Psoas muscle (tissue), 8 donors: ENCODE measurements at places on chromosomes 2 and 18. TPM values are rescaled to one million over a fixed set of nuclear protein-coding genes. Genes with fewer than 3 reads are reported as not detected.

DNA sequence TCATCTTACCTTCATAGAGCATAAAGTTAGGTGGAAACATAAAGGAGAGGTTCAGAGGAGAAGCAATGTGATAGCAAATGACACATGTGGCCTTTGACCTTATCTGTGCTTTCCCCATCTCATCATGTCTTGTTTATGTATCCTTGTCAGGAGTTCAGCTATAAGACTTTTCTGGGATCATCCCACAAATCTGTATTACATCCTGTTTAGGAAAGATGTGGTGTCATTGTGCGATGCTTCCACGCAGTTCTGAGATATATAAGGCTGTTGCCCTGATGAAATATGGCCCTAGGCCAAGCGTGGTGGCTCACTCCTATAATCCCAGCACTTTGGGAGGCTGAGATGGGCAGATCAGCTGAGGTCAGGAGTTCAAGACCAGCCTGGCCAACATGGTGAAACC, 15.5 kb upstream of the MGAT5 start:
- DNase-seq = no peak

The NT5DC4 gene
- not detected for total RNA-seq

The SLC40A1 gene
- 65.7 TPM for total RNA-seq

The ALKAL2 gene
- not detected for total RNA-seq

- DNase-seq = no peak
Observed at GRCh38 chr18:49694402-49694801, 118.9 kb downstream of the ACAA2 start.

DNA sequence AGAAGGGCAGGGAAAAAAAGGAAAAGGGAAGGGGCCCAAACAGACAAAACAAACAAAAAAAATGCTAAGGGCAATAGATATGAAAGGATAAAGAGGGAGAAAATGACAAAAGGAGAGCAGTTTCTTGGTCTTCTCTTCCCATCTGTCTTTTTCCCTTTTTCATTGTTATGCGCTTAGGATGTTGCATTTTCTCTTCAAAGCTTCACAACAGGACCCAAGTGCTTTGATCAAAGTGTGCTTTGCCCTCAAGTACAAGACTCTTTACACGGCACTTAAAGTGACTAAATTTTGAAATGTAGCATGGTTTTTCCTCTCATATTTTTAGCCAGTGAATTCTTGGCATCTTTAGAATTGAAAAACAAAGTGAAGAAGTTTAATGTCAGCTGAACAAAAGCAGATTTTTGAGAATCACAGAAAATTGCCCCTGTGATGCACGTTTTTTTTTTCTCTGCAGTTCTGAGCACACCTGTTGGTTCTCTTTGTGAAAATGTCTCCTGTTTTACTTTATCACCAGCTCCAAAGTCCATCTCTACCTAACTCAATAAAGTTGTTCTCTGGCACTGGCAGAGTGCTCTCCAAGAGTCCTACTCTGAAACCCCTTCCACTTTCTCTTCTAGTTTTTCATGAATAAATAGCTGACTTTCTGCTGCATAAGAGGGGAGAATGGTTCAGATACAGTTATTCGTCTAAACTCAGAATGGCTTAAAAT, 126.6 kb downstream of the KCNH7 start:
- no peak for DNase-seq

The IFIH1 gene
- 3.6 TPM for total RNA-seq

DNA sequence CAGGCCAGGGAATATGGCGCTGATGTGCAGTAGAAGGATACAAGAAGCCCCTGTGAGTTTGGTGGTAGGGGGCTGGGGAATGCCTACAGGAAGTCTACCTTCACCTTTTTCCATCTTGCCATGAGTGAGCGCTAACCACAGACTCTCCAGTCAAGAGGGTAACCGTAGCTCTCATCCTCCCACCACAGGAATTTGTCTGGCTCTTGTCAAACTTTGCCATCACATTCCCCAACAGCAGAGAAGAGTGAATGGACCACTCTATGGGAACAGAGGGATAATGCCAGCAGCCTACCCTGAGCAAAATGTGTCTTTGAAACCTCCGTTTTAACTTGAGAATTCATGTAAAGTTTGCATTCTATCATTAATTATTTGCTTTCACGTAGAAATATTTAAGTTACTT, 168.3 kb downstream of the NRP2 start:
- no peak for DNase-seq

The ARHGAP15 gene
- 2.8 TPM for total RNA-seq

GRCh38 chr2:189618197-189618596, 37.6 kb upstream of the SLC40A1 start:
- DNase-seq = no peak

The C1QL2 gene
- not detected for total RNA-seq

GRCh38 chr18:46226461-46226860, 122.3 kb downstream of the HAUS1 start:
- DNase-seq = no peak

The B3GNT7 gene
- total RNA-seq = 0.51 TPM
